Naive thymus-derived CD4-positive, alpha-beta T cell (primary cell): ENCODE measurements at places on chromosomes 4 and X.
A peak's percentile ranks its signal among the peaks of the same experiment; 100 is the strongest.

DNA sequence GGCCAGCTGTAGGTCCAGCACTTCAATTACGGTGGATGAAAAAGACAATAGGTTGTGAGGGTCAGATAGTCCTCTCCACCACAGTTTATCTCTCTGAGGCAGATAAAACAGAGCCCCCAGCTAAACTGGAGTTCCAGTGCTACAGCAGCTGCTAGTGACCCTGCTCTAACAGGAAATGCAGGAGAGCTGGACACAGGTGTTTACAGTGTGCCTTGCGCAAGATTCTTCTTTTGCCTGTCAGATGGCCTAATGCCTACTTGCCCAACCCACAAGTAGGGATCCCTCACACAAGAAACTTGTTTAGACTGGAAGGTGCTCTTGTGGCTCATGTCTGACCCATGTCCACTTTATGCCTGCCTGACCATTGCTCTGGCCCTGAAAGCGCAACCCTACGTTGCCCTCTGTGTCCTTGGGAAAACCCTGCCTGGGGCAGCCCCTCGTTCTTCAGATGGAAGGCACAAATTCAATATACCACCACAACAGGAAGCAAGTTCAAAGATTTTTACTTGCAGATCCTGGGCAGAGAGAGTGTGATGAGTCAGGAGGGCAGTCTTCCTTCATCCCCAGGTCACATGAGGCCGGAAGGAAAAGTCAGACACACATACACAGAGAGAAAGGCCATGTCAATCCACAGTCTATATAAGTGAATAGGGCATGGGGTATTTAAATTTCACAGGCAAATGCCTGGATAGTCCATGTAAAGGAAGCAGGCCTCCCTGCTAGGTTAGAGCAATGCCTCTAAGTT is 105.1 kb upstream of the ADGRL3 start:
- H3K4me1 ChIP-seq = no peaks in the 10 kb centered on the region
- no peak overlapping the region for H3K27ac ChIP-seq
- no peaks in the 10 kb centered on the region for H3K36me3 ChIP-seq
- DNase-seq = no peak
- no peaks in the 10 kb centered on the region for H3K27me3 ChIP-seq
- H3K4me3 ChIP-seq = no peak overlapping the region

- no peak for DNase-seq
- no peaks in the 10 kb centered on the region for H3K4me1 ChIP-seq
- H3K27ac ChIP-seq = no peak overlapping the region
- no peak overlapping the region for H3K4me3 ChIP-seq
- H3K27me3 ChIP-seq = peaks cover 7% of the 10 kb centered on the region
- H3K36me3 ChIP-seq = no peaks in the 10 kb centered on the region
Observed at GRCh38 chr4:74038086-74038424, 434 bp downstream of the CXCL3 start.

GRCh38 chr4:15706646-15707362 is 3.9 kb downstream of the BST1 start:
- H3K4me1 ChIP-seq = no peaks in the 10 kb centered on the region
- no peaks in the 10 kb centered on the region for H3K27me3 ChIP-seq
- H3K27ac ChIP-seq = no peak overlapping the region
- no peaks in the 10 kb centered on the region for H3K36me3 ChIP-seq
- DNase-seq = no peak

- no peaks in the 10 kb centered on the region for H3K4me1 ChIP-seq
- no peaks in the 10 kb centered on the region for H3K27me3 ChIP-seq
- H3K4me3 ChIP-seq = no peak overlapping the region
- no peak overlapping the region for H3K27ac ChIP-seq
- no peaks in the 10 kb centered on the region for H3K36me3 ChIP-seq
Observed at GRCh38 chrX:86016139-86016538, 31.2 kb downstream of the CHM start.

DNA sequence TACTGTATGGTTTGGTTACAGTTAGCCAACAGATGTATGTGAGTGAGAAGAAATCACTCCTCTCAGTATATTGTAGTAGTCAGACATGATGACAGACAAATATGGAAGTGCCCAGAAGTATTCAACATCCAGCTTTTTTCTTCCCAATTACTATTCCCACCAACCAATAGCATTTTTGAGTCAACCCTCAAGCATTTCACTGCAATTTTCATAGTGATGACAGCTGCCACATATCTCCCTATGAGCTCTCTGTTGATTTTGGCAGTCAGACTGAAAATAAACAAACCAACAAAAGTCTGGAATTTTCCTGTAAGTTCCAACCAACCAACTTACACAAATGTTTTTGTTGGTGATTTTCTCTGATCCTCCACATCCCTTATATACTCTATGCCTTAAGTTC is 8.2 kb upstream of the TRAM1L1 start:
- no peak overlapping the region for H3K4me3 ChIP-seq
- H3K27me3 ChIP-seq = no peaks in the 10 kb centered on the region
- H3K36me3 ChIP-seq = no peaks in the 10 kb centered on the region
- H3K27ac ChIP-seq = no peak overlapping the region
- no peaks in the 10 kb centered on the region for H3K4me1 ChIP-seq
- DNase-seq = no peak

- H3K27me3 ChIP-seq = no peaks in the 10 kb centered on the region
- no peak overlapping the region for H3K27ac ChIP-seq
- no peaks in the 10 kb centered on the region for H3K36me3 ChIP-seq
- DNase-seq = no peak
- H3K4me1 ChIP-seq = no peaks in the 10 kb centered on the region
- no peak overlapping the region for H3K4me3 ChIP-seq
Observed at GRCh38 chr4:68569466-68570121, 6.5 kb downstream of the UGT2B17 start.

DNA sequence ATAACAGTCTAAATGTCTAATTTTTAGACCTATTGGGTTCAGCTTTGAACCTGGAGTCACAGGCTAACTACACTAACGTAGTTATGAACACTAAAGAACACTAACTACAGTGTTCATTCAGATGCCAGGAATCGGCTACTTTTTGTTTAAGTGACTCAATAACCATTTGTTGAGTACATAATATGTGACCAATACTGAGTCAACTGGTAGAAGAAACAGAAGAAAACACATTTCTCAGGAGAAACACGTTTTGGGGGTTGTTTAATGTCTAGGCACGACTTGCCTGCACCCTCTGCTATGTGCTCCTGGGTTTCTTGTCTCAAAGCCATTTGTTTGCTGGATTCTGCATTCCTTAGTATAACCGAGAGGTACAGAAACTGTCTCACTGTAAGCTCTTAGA is 18.6 kb upstream of the CLNK start:
- H3K27ac ChIP-seq = no peak overlapping the region
- no peaks in the 10 kb centered on the region for H3K36me3 ChIP-seq
- DNase-seq = no peak
- no peaks in the 10 kb centered on the region for H3K4me1 ChIP-seq
- no peaks in the 10 kb centered on the region for H3K27me3 ChIP-seq

DNA sequence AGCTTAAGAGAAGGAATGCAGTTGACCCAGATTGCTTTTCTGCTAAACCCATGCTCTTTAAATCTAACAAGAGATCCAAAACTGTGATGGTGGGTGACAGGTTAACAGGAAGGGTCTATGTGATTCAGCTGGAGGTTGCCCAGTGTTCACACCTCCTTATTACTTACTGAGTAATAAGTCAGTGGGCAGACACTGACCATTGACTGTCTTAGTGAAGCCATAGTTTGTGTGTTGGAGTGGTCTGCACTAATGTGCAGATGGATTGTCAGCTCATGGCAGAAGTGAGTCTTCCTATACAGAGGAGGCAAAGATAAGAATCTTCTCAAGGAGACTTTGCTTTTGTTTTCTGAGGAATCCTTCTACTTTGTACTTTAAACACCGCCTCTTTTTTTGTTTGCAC is 15.2 kb upstream of the RUFY3 start:
- DNase-seq = no peak
- H3K4me1 ChIP-seq = peaks cover 12% of the 10 kb centered on the region
- no peaks in the 10 kb centered on the region for H3K27me3 ChIP-seq
- no peaks in the 10 kb centered on the region for H3K36me3 ChIP-seq
- peak overlapping the region; percentile 87 for H3K4me3 ChIP-seq

- no peak for DNase-seq
- H3K4me3 ChIP-seq = no peak overlapping the region
- H3K27me3 ChIP-seq = no peaks in the 10 kb centered on the region
- H3K4me1 ChIP-seq = no peaks in the 10 kb centered on the region
Observed at GRCh38 chrX:41293269-41293668, 40.7 kb upstream of the DDX3X start.

DNA sequence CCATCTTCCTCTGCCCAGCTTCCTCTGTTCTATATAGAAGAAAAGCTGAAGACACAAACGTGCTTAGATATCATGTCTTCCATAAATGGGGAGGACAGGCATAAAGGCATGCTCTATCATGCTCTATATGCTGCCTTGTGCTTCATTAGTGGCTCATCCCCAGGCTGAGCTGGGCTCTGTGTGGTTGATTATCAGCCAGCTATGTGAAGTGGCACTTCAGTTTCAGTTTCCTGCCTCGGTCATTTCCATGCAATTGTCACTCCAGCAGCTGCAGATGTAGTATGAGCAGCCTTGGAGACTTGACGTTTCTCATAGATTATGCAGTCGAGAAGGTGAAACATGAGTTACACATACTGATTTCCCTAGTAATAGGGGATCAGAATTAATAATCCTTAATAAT is 106.2 kb downstream of the SYTL5 start:
- H3K4me1 ChIP-seq = no peaks in the 10 kb centered on the region
- H3K4me3 ChIP-seq = no peak overlapping the region
- no peaks in the 10 kb centered on the region for H3K27me3 ChIP-seq
- no peak overlapping the region for H3K27ac ChIP-seq
- DNase-seq = no peak

DNA sequence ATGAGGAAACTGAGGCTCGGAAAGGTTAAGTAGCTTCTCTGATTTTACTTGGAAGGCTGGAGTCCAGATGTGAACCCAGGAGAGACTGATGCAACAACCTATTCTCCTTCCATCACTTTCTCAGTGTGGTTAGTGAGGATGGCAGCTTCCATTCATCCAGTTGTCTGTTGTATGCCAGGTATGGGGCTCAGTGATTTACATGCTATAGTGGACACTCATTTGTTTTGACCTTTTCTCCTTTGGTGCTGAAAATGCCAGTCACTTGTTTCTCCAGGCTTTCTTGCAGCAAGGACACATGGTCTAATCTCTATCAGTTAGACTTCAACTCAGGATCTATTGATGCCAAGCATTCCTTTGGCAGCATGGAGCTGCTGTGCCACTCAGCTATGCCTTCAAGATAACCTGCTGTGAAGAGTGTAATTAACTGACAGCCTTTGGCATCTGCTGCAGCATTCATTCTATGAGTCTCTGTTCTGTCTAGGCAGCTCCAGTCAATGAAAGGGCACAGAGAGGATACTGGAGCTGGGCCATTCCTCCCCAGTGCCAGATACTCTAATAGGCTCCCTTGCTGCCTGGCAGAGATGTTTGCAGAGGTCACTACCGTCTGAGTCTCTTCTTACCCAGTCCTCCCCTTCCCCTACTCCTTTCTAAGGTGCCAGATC is 11.0 kb upstream of the CWH43 start:
- no peak for DNase-seq
- no peaks in the 10 kb centered on the region for H3K27me3 ChIP-seq
- H3K36me3 ChIP-seq = no peaks in the 10 kb centered on the region
- H3K27ac ChIP-seq = no peak overlapping the region
- no peaks in the 10 kb centered on the region for H3K4me1 ChIP-seq

- no peak overlapping the region for H3K27ac ChIP-seq
- peaks cover 33% of the 10 kb centered on the region for H3K36me3 ChIP-seq
- H3K4me1 ChIP-seq = no peaks in the 10 kb centered on the region
- no peak overlapping the region for H3K4me3 ChIP-seq
- DNase-seq = no peak
Observed at GRCh38 chrX:10142041-10142599, 14.7 kb upstream of the CLCN4 start.

- no peak for DNase-seq
- no peaks in the 10 kb centered on the region for H3K4me1 ChIP-seq
- H3K27me3 ChIP-seq = no peaks in the 10 kb centered on the region
- H3K36me3 ChIP-seq = no peaks in the 10 kb centered on the region
- H3K4me3 ChIP-seq = no peak overlapping the region
- H3K27ac ChIP-seq = no peak overlapping the region
Observed at GRCh38 chr4:52979020-52979419, 116.9 kb downstream of the RASL11B start.

- no peak overlapping the region for H3K27ac ChIP-seq
- no peaks in the 10 kb centered on the region for H3K4me1 ChIP-seq
- no peak overlapping the region for H3K4me3 ChIP-seq
- H3K27me3 ChIP-seq = no peaks in the 10 kb centered on the region
- H3K36me3 ChIP-seq = no peaks in the 10 kb centered on the region
- DNase-seq = no peak
Observed at GRCh38 chr4:188377816-188378215, 238.6 kb downstream of the TRIML1 start.

DNA sequence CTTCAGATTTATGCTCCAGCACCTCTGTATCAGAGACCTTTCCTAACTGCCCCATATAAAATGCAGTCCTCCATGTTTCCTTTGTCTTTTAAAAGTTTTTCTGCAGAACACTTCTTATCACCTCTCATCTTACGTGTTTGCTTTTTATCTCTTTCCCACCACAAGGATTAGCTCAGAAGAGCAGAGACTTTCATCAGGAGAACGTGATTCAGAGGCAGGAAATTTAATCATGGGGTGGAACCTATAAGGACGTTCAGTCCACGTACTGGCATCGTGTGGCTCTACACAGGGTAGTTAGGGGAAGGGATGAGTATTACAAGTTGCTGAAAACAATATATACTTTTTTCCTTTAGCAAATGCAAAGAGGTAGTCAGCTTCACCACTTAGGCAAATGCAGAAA is 98.7 kb downstream of the SORBS2 start:
- no peaks in the 10 kb centered on the region for H3K27me3 ChIP-seq
- no peak overlapping the region for H3K4me3 ChIP-seq
- no peaks in the 10 kb centered on the region for H3K4me1 ChIP-seq
- DNase-seq = no peak

DNA sequence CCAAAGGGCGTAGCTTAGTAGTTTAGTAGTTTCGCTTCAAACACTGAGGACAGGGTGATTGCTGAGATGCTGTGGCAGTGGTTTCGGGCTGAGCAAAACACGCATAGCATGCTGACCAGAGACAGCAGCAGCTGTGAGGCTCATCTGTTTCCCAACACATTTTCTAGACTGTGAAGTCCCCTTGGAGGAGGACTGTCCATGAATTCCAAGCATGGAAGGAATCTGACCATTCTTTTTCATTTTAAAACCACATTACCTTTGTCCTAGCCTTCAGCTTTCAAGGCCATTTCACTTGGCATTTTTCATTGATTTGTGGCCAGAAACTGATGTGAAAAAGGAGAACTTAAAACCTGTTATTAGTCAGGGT is 240.9 kb downstream of the PALLD start:
- no peaks in the 10 kb centered on the region for H3K27me3 ChIP-seq
- no peak for DNase-seq
- no peaks in the 10 kb centered on the region for H3K36me3 ChIP-seq
- no peak overlapping the region for H3K4me3 ChIP-seq

- H3K4me3 ChIP-seq = no peak overlapping the region
- H3K27me3 ChIP-seq = no peaks in the 10 kb centered on the region
- H3K36me3 ChIP-seq = no peaks in the 10 kb centered on the region
- no peak overlapping the region for H3K27ac ChIP-seq
- DNase-seq = no peak
Observed at GRCh38 chr4:3760841-3761240, 5.3 kb upstream of the ADRA2C start.

- no peaks in the 10 kb centered on the region for H3K27me3 ChIP-seq
- no peaks in the 10 kb centered on the region for H3K4me1 ChIP-seq
- no peak overlapping the region for H3K4me3 ChIP-seq
- no peak for DNase-seq
- no peak overlapping the region for H3K27ac ChIP-seq
Observed at GRCh38 chr4:8557151-8558076, 22.8 kb upstream of the GPR78 start.

- DNase-seq = no peak
- H3K36me3 ChIP-seq = no peaks in the 10 kb centered on the region
- no peak overlapping the region for H3K4me3 ChIP-seq
- no peaks in the 10 kb centered on the region for H3K4me1 ChIP-seq
Observed at GRCh38 chrX:3271183-3271833, 75.1 kb downstream of the MXRA5 start.
